Stimulated activated CD8-positive, alpha-beta memory T cell treated with anti-CD3 and anti-CD28 coated beads, Interleukin-4, amount 100 ng/mL, for 4 hours (primary cell): ENCODE measurements at places on chromosomes 13 and 19.

DNA sequence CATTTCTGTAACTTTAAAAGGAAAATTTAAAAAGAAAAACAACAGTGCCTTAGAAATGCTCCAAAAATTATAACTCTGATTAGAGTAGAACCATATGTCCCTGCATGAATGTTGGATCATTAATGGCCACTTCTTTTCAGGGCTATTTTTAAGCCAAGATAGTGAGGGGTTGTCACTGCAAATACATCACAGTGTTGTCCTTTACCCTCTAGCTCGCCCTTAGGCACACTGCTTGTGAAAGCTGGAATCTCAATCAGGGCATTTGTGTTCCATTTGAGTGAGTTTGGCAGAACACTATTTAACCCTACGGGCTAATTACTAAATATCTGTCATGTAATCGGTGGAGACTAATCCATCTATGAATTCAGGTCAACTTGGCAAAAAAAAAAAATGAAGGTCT lies 212.2 kb downstream of the NHLRC3 start:
- DNase-seq, result no peak

DNA sequence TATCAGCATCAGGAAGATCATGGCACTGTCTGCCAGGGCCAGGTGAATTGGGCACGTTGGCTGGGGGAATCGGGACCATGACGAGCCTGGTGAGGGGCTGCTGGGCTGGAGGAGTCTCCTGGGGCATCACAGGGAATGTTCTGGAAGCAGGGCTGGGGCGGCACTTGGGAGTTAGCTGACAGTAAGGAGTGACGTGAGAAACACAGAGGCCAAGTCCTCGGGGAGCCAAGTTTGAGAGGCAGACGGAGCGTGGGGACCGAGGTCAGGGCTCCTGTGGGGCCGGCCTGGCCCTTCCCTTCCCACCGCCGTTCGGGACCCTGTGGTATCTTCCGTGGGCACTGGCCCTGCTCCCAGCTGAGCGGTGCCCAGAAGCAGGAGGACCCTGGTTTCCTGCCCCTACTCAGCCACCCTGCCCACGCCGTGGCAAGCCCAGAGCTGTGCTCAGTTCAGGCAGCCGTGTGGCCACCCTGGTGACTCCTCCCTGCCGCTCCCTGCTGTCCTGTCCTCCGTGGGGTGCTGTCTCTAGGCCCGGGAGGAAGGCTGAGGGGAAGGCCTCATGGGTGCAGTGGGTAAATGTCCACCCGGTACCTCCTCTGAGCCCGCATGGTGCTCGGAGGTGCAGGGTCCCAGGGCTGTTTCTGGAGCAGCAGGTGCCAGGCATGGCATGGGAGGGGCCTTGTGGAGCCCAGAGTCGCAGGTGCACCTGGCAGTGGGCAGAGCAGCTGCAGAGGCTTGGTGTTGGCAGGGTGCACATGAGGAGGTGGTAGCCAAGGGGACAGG lies 25.2 kb downstream of the CRTC1 start:
- DNase-seq, result no peak

GRCh38 chr13:24557081-24557480 lies 44.5 kb upstream of the PARP4 start:
- DNase-seq, result no peak

DNA sequence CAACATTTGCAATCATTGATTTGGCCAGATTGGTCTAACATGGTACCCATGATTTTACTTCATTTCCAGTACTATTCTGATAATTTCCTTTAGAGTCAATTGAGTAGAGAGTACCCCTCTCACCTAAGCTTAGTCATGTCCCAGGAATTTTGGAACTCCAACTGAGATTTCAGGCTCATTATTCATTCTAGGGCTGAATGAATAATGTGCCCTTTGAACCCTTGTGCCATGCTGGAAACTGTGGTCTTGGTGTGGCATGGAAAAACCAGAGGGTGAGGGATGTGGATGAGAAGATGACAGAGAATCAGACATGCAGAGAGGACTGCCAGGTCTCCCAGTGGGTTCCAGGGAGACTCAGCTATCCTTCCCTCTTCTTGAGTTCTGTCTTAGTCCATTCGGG lies 30.2 kb downstream of the ITM2B start:
- no peak for DNase-seq

- DNase-seq, result no peak
These were observed 1483.7 kb downstream of the PCDH9 start for GRCh38 chr13:65746406-65746921.

DNA sequence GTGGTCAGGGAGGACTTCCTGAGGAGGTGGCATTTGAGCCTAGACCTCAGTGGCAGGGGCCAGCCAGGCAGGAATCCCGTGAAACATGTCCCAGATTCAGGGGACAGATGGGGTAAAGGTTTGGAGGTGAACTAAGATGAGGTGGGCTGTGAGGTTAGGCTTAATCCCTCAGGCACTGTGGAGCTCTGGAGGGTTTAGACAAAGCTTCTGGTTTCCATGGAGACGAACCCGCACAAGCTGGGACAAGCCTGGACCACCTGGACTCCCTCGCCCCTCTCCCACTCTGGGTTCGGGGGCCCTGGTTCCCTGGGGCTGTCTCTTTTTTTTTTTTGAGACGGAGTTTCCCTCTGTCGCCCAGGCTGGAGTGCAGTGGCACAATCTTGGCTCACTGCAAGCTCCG lies 15.7 kb downstream of the TJP3 start:
- DNase-seq, result no peak

DNA sequence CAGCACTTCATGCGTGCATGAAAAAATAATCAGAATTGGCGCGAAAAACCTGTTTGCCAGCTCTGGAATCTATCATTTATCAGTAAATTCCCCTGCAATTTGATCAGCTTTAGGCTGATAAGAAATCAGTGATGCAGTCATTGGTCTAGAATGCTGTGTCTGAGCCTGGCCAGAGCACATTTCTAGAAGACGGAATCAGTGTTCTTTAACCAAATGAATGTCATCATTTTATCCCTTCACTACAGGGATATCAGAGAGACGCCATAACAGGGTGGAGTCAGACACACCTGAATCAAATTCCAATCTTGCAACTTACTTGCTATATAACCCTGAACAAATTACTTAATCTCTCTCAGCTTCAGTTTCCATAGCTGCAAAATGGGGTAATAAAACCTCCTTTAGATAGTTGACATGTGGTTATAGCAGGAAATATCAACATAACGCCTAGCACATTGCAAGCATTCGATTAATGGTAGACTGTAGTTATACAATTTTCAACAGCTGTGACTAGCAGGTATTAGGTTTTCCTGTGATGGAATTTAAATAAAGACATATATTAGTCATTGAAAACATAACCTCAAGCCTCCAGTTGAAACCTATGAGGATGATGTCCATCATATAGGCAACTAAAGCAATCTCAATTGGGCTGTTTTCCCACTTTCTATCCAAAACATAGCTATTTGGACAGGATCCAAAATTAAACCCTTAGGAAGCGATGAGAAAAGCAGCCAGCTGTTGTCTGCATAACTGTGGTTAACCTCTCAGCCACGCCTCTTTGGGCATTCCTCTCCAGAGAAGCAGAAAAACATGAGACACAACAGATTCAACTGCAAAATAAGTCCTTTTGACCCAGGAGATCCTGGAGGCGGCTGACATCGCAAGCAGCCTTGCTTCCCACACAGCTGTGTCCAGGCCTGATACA lies 51.6 kb upstream of the UBL3 start:
- DNase-seq, result no peak
